Right lung (tissue), 10 donors: ENCODE measurements at places on chromosomes 5 and 9. TPM values are rescaled to one million over a fixed set of nuclear protein-coding genes. Genes with fewer than 3 reads are reported as not detected.

DNA sequence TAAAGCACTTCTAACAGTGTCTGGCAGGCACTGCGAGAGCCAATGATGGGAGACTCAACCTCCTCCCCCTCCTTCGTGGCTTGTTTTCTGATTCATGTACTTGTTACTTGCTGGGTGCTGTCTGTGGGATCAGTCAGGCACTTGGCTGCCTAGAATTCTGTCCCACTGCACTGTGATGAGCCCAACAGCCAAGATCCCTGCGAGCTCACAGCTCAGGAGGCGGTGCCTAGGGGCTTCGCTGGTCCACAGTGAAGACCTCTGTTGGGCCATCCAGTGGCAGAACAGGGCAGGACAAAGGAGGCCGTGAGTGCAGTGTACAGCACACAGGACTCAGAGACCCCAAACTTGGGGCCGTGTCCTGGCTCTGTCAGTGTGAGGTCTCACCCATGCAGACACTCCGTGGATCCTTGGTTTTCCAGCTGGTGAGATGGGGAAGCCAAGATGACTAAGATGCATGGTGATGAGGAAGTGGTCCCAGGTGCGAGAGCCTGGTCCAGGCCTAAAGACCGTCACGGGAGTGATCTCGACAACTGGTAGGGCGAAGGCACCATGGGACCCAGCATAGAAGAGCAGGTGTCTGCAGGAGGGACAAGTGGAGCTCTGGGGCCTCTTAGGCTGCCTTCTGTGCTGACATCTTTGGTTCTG lies 19.5 kb downstream of the MYMK start:
- no peak for DNase-seq

- DNase-seq: no peak
Observed at GRCh38 chr9:76585487-76586389, 126.8 kb downstream of the GCNT1 start.

GRCh38 chr5:61919920-61920319 lies 386.1 kb upstream of the KIF2A start:
- DNase-seq: no peak

DNA sequence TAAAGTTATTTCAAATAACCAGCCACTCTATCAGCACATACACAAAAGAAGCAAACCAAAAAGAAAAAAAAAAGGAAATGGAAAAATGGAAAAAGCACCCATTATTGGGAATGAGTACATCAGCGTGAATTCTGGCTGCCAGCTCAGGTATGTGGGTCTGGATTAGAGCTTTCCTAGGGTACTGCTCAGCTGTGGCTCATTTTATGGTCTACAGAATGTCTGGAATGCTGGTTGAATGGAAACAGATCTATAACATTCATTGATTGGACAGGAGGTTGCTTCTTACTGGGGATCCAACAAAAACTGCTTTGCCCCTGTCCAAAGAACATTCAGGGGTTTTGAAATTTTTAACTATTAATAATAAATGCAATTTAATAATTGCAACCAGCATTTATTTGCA lies 3.9 kb upstream of the CAST start:
- DNase-seq: no peak

GRCh38 chr5:30100929-30101328 lies 1092.6 kb upstream of the CDH6 start:
- no peak for DNase-seq

CD14 gene
- polyA plus RNA-seq: 17.2 TPM

CNOT8 gene
- polyA plus RNA-seq: 89.9 TPM
